HuH-7.5 (cell line): ENCODE measurements at places on chromosomes 3 and 15.

- DNase-seq = no peak
These were observed 146.1 kb downstream of the SUCNR1 start for GRCh38 chr3:152019508-152019907.

- DNase-seq = no peak
These were observed 14.4 kb upstream of the CSPG4 start for GRCh38 chr15:75727031-75727531.

- DNase-seq = no peak
These were observed 97.5 kb downstream of the CADPS start for GRCh38 chr3:62777674-62778073.

- DNase-seq = peak; percentile 61
These were observed 2.9 kb upstream of the CCR5 start for GRCh38 chr3:46367811-46368210.

DNA sequence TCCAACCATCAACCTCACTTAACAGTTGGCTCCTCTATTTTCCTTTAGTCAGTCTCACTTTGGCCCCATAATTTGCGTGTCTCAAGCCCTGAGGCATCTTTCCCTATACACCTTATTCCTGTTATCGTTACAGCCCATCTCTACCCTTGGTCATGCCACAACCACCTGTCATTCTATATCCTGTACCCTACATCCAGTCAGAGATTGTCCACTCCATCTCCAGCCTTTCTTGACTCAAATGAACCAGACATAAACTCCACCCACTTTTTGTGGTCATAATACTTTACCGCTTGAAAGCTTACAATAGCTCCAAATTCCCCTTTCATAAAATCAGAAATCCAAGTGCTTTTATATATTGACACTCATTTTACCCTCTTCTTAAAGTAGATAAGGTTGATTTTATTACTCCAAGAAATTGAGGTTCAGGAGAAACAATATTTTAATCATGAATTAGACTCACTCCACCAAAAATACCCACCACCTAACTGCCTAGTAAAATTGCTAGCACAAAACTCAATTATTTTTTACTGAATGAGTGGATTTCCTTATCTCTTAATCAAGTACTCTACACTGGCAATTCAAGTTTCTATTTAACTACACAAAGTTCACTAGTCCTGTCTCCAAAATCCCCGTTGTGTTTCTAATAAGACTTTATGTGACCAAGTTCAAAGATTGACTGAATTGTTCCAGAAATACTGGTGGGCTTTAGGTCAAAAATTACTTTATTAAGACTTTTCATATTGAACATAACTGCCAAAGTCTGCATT lies 9.1 kb downstream of the CCR4 start:
- no peak for DNase-seq

- no peak for DNase-seq
These were observed 15.3 kb upstream of the MCF2L2 start for GRCh38 chr3:183443395-183444385.

DNA sequence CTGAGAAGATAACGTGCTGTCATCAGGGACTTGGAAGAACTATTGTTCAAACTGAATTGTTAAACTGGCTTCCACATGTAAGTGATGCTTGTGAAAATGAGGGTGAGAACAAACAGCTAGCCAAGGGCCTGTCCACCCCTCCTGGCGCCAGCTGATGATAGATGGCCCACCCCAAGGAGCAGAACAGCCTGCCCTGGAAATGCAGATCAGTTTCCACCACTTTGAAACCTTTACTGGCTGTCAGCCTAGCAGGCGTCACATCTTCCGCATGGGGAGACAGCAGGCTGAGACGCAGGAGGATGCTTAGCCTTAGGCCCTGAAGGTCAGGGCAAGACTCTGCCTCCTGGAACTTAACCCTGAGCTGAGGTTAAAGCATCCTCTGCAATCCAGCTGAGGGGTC lies 6.4 kb upstream of the SLC51B start:
- no peak for DNase-seq

DNA sequence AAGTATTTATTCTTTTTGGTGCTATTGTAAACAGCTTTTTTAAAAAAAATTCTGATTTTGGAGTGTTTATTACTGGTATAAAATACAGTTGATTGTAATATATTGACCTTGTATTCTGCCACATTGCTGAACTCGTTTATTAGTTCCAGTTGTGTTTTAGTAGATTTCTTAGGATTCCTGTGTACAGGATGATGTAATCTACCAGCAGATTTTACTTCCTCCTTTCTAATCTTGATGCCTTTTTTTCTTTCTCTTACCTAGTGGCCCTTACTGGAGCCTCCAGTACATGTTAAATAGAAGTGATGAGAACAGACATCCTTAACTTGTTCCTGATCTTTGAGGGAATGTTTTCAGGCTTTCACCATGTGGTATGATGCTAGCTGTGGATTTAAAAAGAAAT lies 70.4 kb upstream of the KY start:
- no peak for DNase-seq

GRCh38 chr3:152380043-152380442 lies 111.3 kb downstream of the MBNL1 start:
- DNase-seq = no peak

DNA sequence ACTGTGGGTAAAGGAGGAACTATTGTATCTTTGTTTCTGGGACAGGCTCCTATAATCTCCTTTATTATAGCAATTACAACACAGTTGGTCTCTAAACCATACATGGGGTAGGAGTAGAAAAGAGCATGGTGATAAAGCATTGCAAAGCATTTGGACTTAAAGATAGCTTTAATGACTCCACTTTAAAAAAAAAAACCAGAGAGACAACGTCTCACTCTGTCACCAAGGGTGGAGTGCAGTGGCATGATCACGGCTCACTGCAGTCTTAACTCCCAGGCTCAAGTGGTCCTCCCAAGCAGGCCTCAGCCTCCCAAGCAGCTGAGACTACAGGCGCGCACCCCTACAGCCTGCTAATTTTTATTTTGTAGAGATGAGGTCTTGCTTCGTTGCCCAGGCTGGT lies 68.2 kb downstream of the DENND4A start:
- no peak for DNase-seq

DNA sequence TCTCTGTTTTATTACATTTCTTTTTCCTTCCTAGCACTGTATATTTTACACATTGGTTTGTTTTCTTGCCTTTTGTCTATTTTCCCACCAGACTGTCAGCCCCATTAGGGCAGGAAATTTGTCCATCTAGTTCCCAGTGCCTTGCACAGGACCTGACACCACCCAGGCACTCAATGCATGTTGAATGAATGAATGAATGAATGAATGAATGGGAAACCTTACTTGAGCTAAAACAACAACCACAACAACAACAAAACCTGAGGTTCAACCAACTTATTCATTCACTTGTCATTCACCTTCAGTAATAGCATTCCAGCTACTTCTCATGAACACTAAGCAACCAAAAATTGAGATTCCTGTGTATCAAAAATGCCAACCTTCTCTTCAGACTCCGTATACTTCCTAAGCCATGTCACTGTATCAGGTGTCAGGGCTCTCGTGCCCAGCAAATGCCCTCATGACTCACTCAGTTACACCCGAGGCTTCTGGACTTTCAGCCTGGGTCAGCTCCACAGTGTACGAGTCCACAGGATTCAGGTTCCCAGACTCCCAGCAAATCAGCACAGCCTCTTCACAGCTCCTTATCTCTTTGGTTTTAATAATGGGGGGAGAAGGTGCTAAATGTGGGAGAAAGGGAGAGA lies 37.3 kb downstream of the FSD2 start:
- no peak for DNase-seq

DNA sequence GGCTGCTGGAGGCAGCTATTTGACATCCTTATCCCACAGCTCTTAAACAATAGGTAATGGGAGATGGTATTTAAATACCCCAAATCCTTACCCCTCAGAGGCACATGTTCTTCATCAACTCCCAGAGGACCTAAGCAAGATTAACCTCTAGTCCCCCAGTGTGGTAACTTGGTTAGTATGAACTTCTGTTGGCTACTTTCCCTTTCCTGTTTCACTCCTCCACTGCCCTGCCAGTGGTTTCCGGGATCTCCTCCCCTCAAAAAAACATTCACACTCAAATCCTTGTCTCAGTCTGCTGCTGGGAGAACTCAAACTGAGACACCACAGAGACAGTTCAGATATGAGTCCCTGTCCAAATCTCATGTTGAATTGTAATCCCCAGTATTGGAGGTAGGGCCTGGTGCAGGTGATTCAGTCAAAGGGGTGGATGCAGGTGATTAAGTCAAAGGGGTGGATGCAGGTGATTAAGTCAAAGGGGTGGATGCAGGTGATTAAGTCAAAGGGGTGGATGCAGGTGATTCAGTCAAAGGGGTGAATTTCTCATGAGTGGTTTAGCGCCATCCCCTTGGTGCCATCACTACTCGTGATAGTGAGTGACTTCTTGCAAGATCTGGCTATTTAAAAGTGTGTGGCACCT lies 335.0 kb upstream of the CTNNB1 start:
- no peak for DNase-seq

DNA sequence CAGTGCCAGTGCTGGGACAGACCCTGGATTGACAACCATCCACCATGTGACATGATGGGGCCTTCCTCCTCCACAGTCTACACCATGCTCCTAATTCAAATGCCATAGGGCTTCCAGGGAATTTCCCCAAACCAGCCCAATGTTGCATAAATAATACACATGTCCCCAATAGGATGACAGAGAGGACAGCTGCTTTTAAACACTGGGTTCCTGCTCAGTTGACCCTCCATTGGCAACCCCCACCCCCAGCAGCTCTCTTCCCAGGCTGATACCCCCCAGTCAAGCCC lies 28.3 kb upstream of the ATP2B2 start:
- DNase-seq = no peak

GRCh38 chr3:73365756-73366397 lies 258.9 kb downstream of the PDZRN3 start:
- no peak for DNase-seq

- no peak for DNase-seq
These were observed 207.9 kb upstream of the SLC2A2 start for GRCh38 chr3:171234298-171235010.

GRCh38 chr3:52095990-52096775 lies 39.8 kb upstream of the DUSP7 start:
- DNase-seq = no peak

DNA sequence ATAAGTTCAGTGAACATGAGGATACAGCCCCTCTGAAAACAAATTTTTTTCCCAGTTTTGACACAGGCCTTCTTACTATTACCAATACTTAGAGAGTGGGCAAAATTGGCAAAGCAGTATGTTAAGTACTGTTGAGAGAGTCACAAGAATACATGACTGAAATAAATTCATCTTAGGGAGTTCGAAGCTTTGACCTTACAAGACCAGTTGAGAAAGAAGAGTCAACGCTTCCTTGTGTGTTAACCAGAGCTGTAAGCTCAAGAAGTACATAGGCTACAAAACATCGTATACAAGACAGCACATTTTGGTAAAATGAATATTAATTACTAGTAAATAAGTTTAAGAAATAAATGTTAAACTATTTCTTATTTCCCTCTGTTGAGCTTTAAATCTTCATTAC lies 164.4 kb upstream of the RORA start:
- no peak for DNase-seq

DNA sequence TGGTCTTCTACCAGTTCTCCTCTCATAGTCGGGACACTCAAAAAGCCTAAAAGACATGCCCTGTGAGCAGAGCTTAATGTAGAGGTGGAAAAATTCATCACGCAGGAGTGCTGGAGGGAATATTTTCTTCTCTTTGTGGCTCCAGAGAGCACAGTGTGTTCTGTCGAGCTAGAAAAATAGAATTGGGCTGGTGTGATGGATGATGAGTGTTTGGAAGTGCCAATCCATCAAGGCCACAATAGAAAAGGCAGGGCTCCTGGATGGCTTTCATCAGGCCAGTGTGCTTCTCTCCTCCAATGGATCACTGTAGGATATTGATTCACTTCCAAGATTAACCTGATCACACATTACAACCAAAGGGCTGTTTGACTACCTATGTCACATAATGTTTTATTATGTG lies 65.7 kb downstream of the CD47 start:
- no peak for DNase-seq

- no peak for DNase-seq
These were observed 29.6 kb downstream of the MGLL start for GRCh38 chr3:127792541-127793292.

GRCh38 chr3:159123877-159124276 lies 322.0 kb downstream of the MFSD1 start:
- no peak for DNase-seq

DNA sequence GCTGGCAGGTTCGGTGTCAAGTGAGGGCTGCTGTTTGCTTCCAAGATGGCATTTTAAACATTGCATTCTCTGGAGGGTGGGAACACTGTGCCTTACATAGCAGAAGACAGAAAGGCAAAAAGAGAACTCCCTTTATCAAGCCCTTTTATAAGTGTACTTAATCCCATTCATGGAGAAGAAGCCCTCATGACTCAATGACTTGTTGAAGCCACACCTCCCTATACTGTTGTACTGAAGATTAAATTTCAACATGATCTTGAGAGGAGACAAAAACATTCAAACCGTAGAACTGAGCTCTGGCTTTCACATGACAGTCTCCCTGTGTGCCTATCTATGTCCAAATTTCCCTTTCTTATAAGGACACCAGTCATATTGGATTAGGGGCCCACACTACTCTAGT lies 443.4 kb upstream of the CDIN1 start:
- DNase-seq = no peak

DNA sequence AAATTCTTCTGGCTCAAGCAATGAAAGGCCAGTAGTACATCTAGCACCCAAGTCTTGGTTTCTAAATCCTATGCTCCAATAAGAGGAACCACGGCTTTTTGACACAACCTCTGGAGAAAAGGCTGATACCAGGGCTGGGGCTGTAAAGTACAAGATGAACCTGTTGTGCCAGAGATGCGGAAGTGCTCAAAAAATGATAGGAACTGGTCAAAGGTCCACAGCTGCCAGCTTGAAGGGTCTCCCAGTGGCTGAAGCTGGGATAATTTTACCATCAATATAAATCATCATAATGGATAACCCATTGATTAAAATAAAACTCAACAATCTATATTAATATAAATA lies 558 bp upstream of the NCEH1 start:
- DNase-seq = no peak

DNA sequence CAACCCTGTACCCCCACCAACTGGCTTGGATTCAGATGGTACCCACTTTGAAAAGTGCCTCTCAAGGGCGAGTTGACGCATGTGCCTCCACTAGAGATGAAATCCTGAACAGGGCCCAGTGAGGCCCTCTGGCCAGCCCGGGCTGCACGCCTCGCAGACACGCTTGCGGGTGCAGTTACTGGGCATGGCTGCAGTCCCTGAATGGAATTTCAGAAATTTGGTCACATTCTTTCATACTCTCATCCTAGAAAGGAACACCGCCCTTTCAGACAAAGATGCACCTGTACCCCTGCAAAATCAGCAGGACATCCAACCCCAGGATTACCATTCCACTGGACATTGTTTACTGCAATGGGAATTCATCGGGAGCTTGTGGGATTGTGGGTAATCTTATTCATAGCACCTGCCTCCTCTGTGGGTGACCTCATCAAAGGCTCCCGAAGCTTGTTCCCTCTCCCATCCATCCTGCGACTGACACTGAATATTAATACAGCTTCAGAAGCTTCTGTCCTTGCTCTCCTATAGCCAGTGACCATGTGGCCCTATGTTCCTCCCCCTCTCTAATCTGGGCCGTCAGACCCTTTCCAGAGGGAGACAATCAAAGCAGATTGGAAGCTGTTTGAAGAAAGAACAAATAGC lies 42.5 kb upstream of the TPM1 start:
- DNase-seq = no peak

- DNase-seq = no peak
These were observed 943.9 kb downstream of the ROBO1 start for GRCh38 chr3:78823859-78824258.

GRCh38 chr3:118436697-118437262 lies 597.9 kb downstream of the IGSF11 start:
- DNase-seq = no peak

GRCh38 chr15:50873935-50874361 lies 34.5 kb upstream of the AP4E1 start:
- DNase-seq = no peak

- no peak for DNase-seq
These were observed 3.3 kb downstream of the FETUB start for GRCh38 chr3:186643493-186643892.
